Sigmoid colon (tissue), 7 donors: ENCODE measurements at places on chromosomes 16 and 17. TPM values are rescaled to one million over a fixed set of nuclear protein-coding genes. Genes with fewer than 3 reads are reported as not detected.

The ATP1B2 gene
- total RNA-seq: 1.4 TPM

The IRF8 gene
- 10.8 TPM for total RNA-seq

The PIGW gene
- total RNA-seq: 3.7 TPM

The KCNJ12 gene
- total RNA-seq: 2.2 TPM

The CIBAR2 gene
- total RNA-seq: not detected

The TM4SF5 gene
- not detected for total RNA-seq

The TLCD3A gene
- 3.2 TPM for total RNA-seq

The YWHAE gene
- total RNA-seq: 353 TPM

The CCDC40 gene
- 5.3 TPM for total RNA-seq

The CLEC19A gene
- not detected for total RNA-seq

The CHD9NB gene
- 0.71 TPM for total RNA-seq

The PIRT gene
- 5.2 TPM for total RNA-seq

The HSD11B2 gene
- not detected for total RNA-seq

The CCDC144A gene
- total RNA-seq: 10.5 TPM

The AGRP gene
- not detected for total RNA-seq

The RNF222 gene
- total RNA-seq: not detected

The KIF2B gene
- total RNA-seq: not detected

The CCL23 gene
- total RNA-seq: 0.82 TPM

The SMIM36 gene
- total RNA-seq: not detected

The ALOX15 gene
- 0.36 TPM for total RNA-seq

The NUP85 gene
- total RNA-seq: 21.1 TPM

The XAF1 gene
- total RNA-seq: 59.5 TPM

The ZG16 gene
- total RNA-seq: not detected

The NXPH3 gene
- total RNA-seq: 22.5 TPM

The TBC1D3E gene
- total RNA-seq: not detected

The CALB2 gene
- 5.3 TPM for total RNA-seq

The AXIN2 gene
- total RNA-seq: 9.6 TPM

The COL1A1 gene
- 49.2 TPM for total RNA-seq

The OSGIN1 gene
- 3.6 TPM for total RNA-seq

The SMPD3 gene
- 2.7 TPM for total RNA-seq

The SLFN13 gene
- 19.3 TPM for total RNA-seq

The IRX3 gene
- 0.27 TPM for total RNA-seq

The SLC5A10 gene
- not detected for total RNA-seq

The TBC1D3C gene
- total RNA-seq: not detected

The BMERB1 gene
- total RNA-seq: 112 TPM

The WDR90 gene
- 6.6 TPM for total RNA-seq

The SPN gene
- 0.28 TPM for total RNA-seq

The DOC2B gene
- 2.5 TPM for total RNA-seq

The PRAC1 gene
- total RNA-seq: 13.5 TPM

The KRTAP3-1 gene
- total RNA-seq: not detected
